ENCODE measurements at places on chromosomes 3 and 15.

- DNase-seq, result no peak
Observed at GRCh38 chr3:55481744-55482495, 5.2 kb downstream of the WNT5A start.

- no peak for DNase-seq
Observed at GRCh38 chr3:122688996-122689395, 8.4 kb downstream of the PARP14 start.

DNA sequence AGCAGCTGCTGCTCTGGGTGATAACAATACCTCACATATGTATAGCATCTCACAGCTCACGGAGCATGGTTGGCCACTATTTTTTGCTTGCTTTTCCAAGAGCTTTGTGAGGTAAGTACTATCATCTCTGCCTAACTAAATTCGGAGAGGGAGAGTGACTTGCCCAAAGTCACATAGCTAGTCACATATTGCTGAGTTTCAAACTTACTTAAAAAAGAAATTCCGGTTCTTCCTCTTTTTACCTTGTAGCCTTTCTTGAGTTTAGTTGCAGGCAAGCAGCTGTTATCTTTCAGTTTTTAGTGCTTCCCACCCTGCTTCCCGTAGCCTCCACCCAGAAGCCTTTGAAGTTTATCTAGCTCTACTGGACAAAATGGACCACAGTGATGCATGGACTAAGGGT is 309.2 kb downstream of the PDCD6IP start:
- DNase-seq, result no peak

DNA sequence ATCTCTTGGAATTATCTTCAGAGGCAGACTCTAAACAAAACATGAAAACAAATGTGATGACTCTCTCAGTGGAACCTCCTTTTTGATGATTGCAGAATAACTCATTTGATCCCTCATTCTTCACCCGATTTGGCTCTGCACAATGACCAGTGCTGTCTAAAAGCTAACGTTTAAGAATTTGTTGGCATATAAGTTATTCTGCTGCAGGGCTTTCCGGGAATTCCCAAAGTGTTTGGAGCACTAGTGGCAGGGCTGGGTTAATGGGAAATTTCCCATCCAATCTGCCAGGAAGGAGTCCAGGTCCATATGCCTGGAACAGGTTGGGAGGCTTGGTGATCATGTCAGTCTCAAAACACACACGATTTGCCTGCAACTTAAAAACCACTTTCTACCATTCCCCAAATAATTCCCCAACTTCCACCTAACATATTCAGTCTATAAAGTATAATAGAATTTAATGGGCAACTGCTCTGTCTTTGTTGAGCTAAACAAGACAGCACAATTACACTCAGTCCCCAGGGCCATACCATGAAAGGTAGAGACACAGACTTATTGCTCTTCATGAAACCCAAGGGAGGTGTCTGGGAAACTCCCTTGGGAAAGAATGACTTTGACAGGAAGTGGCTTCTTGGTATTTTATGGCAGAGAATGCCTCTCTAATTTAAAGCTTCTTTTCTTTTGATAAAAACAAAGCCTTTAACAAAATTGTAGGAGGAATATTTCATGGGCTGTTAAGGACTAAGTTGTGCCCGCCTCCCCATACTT is 38.0 kb downstream of the ARRDC4 start:
- no peak for DNase-seq

DNA sequence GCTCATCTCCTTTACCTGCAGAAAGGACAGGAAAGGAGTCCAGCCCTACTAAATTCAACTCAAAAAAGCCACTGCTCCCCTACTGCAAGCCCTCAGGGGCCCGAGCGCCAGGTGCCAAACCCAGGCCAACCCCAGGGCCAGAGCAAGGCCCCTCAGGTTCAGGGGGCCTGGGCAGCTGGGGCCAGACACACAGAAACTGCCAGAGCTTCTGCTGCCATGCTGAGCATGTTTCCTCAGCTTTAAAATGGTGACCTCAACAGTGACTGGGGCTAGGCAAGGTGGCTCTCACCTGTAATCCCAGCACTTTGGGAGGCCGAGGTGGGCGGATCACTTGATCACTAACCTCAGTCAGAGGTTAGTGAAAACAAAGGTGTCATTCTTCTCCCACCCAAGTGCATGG is 38.8 kb downstream of the KLHL25 start:
- DNase-seq, result no peak

DNA sequence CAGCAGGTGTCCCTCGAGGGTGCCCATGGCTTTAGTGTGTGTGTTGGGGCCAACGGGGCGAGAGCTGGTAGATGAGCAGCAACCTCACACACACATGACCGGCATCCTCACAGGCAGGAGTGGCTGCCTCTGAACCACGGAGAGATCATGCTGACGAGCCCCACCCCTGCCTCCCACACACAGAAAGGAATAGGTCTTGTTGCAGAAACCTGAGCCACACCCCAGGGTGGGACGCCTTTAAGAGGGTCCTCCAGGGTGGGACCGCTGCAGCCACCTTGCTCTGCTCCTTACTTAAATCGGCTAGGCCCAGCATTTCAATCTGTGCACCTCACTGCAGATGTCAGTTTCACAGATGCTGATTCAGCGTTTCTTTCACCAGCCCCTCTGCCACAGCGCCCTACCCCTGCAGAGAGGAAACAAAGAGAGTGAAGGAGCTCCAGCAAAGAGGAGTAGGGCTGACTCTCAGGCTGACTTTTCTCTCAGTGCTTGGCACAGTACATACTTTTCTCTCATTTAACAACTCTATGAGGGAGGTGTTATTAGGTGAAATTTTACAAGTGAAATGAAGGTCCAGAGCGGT is 61.2 kb upstream of the EPHB3 start:
- no peak for DNase-seq

GRCh38 chr3:155846119-155846518 is 8.1 kb downstream of the SLC33A1 start:
- no peak for DNase-seq

DNA sequence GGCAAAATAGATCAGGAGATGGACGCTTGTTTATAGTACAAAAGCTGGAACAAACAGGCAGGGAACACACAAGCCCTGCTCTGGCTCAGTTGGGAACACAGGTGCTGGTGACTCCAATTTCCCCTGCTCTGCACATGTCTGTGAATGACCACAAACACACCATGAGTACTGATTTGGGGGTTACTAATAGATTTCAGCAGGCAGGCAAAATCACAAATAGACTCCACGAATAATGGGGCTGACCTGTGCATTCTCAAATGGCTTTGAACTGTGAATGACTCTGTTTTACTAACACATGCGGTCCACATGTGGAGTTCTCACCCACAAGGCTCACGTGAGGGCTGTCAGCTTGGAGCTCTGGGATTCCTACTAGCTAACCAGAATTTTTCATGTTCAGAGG is 3.9 kb downstream of the RTP3 start:
- no peak for DNase-seq

GRCh38 chr3:190591080-190591479 is 77.2 kb downstream of the IL1RAP start:
- DNase-seq, result peak; percentile 65

DNA sequence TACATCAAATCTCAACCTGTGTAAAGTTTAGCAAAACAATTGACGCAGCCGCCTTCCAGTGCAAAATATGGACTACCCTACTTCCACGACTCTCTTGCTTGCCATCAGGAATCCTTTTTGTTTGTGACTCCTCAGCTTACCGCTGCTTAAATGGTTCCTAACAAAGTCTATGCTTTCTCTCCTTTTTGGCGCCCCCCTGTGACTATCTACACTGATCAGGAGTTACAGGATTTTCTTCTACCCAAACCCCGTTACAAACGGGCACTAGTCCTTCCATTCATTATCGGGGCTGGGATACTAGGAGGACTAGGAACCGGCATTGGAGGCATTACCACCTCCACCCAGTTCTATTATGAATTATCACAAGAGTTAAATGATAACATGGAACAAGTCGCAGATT is 184.0 kb downstream of the IGSF11 start:
- no peak for DNase-seq

Data from NCI-H526 (cell line).